CD4-positive, alpha-beta T cell treated with Interleukin-6 for 4 hours (primary cell): ENCODE measurements at places on chromosomes 13 and 19.
A peak's percentile ranks its signal among the peaks of the same experiment; 100 is the strongest.

GRCh38 chr13:60329221-60329923 lies 67.6 kb upstream of the TDRD3 start:
- DNase-seq = peak; percentile 4

GRCh38 chr13:106566641-106567473 lies 1.1 kb downstream of the ARGLU1 start:
- DNase-seq = peak; percentile 46

GRCh38 chr13:18944501-18945068 lies 237.0 kb downstream of the TUBA3C start:
- DNase-seq = no peak

GRCh38 chr19:34316741-34317301 lies 48.2 kb upstream of the GPI start:
- peak; percentile 21 for DNase-seq

- DNase-seq = no peak
Observed at GRCh38 chr19:48755084-48755641, at the start of gene FGF21. TSS of gene FGF21 (plus strand) at chr19:48755524. CDS start at chr19:48756237, 713 bp downstream.

- peak; percentile 22 for DNase-seq
Observed at GRCh38 chr13:110683203-110683883, 22.6 kb downstream of the CARS2 start.

DNA sequence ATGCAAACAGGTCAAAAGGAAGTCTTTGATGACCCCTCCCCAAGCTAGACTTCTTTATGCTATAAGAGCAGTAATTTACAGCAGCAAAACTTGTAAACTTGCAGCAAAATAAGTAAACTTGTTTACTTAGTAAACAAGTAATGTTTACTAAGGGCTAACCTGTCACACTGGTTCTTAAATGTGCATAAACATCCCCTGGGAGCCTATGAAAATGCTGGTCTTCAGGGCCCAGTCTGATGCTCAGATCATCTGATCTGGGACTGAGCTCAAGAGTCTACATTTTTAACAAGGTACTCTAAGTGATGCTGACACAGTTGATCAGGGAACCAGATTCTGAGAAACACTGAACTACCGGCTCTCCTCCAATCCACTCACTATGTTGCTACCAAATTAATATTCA lies 53.4 kb downstream of the MTMR6 start:
- no peak for DNase-seq

DNA sequence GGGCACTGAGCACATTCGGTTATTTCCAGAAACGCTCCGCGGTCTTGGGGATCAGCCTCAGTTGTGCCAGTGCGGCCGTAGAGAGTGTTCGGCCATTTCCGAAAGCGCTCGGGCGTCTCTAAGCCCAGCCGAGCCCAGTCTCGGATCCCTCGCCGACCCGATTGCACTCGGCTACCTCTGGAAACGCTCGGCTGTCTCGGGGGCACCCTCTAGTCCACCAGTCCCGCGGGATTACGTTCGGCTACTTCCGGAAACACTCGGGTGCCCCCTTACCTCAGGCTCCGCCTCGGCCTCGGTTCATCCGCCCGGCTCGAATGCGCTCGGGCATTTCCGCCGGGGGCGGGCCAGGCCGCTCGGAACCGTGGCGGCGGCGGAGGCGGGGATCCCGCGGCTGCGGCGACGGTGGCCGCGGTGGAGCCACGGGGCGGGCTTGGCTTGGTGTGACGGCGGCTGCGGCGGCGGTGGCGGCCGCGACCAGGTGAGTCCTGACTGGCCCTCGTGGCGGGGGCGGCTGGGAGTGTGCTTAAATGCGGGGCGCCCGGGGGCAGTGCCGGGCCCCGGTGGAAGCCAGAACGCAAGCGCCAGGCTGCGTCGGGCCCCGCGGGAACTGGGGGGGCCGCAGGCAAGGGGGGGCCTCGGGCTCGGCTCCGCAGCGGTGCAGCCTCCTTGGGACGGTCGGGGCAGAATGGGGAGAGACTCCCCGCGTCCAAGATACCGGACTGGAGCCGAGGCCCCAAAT lies at the start of gene PIK3R2:
Gene PIK3R2 (plus strand): TSS at position 347 of the 739 bp plus-strand sequence. CDS start 2,717 bp downstream, outside the sequence.
- peak; percentile 99 for DNase-seq

DNA sequence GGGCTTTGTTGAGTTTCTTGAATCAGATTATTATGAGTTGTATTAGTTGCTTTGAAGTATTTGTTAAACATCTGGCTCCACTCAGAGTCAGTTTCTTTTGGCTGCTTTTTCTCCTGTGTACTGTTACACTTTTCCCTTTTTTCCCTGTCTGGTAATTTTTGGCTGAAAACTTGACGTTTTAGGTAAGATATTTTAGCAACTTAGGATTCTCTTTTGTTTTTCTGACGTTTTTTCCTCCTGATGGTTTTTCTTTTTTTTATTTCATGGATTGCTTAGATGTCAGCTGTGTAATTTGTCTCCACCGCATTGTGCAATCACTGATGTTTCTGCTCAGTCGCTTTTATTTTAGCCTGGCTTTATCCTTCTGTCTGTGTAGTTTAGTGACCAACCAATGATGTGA lies 20.7 kb downstream of the RFC3 start:
- no peak for DNase-seq

DNA sequence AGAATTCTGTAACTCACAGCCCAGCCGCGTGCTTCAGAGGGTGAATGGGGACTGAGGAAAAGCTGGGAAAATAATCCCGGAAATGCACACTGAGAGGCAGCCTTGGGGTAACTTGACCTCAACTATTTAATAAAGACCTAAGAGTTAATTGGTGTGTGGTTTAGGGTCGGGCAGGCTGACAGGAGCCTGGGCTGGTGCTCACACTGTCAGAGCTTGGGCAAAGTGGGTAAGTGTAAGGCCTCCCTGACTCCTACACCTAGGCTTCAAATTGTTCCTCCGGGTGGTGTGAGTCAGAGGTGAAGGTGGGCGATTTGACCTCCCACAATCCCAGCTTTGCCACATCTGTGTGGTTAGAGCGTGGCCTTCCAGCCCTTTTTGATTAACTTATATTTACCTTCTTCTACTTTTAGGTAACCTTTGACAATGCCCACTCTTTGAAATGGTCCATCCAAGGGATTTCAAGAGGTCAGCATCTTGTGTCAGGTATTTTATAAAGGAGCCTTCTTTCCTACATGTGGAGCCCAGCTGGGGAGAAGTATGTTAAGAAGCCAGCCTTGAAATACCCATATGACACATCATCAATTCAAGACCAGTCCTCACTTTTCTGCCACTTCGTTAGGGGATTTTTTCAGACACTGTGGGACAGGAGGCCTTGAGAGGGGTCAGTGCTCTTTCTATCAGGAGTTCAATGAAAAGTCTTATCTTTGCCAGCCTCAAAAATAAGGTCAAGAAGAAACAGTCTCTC lies 114.2 kb downstream of the NUFIP1 start:
- DNase-seq = no peak

GRCh38 chr19:18663940-18664530 lies 19.4 kb upstream of the CRTC1 start:
- peak; percentile 49 for DNase-seq

DNA sequence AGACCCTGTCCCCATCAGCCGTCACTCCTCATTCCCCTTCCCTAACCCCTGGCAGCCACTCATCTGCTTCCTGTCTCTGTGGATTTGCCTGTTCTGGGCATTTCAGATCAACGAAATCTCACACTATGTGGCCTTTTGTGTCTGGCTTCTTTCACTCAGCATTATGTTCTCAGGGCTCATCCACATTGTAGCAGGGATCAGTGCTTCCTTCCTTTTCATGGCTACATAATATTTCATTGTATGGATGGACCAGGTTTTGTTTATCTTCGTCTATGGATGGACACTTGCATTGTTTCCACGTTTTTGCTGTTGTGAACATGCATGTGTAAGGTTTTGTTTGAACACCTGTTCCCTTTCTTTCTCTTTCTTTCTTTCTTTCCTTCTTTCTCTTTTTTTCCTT lies 41.3 kb downstream of the NWD1 start:
- no peak for DNase-seq

GRCh38 chr13:113876346-113877148 lies 12.7 kb upstream of the GAS6 start:
- no peak for DNase-seq

- DNase-seq = peak; percentile 27
Observed at GRCh38 chr19:43564800-43565199, 10.5 kb downstream of the XRCC1 start.

GRCh38 chr13:113589961-113590339 lies 5.4 kb downstream of the TFDP1 start:
- no peak for DNase-seq

DNA sequence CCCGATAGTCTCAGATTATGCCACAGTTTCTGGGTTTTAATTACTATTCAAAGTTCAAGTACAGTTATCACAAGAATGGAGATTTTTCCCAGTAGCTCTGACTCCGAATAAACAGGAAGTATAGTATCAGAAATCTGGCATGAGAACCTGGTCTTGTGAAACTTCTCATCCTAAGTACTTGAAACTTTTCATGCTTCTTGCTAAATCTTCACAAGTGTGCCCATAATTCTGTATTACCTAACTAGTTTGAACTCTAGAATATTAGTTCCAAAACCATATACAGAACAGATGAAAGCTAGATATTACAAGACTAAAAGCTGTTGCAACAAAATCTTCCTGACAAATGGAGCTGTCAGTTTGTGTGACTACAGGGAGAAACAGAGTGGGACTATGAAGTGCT lies 70.5 kb upstream of the CSNK1A1L start:
- no peak for DNase-seq

GRCh38 chr13:37869506-37869755 lies 141 bp downstream of the TRPC4 start:
- no peak for DNase-seq

DNA sequence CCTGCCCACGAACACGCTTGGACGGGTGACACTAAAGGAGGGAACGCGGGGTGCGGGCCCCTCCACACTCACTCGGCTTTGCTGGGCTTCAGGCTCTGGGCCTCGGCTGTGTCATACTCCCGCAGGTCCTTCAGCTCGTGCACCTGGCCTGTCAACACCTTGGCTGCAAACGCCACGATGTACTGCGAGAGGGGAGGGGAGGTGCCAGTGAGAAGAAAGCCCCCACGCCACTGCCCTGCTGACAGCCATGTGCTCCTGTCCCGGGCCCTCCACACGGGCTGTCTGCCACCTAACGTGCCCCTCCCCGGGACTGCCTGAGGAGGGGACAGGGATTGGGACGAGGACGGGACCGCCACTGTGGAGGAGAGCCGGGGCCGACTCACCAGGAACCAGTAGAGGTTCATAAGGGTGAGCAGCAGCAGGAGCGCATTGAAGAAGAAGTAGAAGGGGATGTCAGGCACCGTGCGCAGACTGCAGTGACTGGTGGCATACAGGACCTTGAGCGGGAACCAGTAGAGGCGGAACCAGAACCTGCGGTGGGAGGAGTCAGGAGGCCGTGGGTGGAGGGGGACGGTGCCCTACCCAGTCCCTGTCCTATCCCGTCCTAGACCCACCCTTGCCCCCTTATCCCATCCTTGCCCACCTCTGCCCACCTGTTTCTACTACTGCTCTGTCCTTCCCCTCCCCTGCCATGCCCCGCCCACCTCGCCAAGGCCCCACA lies 16.9 kb downstream of the CERS1 start:
- DNase-seq = no peak

- no peak for DNase-seq
Observed at GRCh38 chr13:101272886-101273285, 143.4 kb downstream of the NALCN start.

- no peak for DNase-seq
Observed at GRCh38 chr19:31610018-31610417, 260.8 kb upstream of the TSHZ3 start.

DNA sequence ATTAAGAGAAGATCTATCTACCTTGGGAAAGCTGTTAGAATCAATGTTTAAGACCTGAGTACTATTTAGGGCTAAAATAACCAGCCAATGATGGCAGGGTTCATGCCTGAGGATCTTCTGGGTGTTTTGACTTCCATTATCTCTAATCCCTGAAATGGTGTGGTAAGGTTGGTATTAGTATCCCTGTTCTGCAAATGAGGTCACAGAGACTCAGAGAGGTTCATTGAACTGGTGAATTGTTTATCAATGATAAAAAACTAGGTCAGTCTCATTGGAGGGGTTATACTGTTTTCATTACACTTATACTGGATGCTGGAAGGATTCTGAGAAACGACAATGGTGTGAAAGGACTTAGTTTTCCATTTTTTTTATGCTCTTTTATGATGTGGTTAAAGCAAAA lies 264.8 kb downstream of the KLF5 start:
- no peak for DNase-seq

GRCh38 chr13:20232556-20233277 lies 598 bp upstream of the GJB6 start:
- DNase-seq = no peak

DNA sequence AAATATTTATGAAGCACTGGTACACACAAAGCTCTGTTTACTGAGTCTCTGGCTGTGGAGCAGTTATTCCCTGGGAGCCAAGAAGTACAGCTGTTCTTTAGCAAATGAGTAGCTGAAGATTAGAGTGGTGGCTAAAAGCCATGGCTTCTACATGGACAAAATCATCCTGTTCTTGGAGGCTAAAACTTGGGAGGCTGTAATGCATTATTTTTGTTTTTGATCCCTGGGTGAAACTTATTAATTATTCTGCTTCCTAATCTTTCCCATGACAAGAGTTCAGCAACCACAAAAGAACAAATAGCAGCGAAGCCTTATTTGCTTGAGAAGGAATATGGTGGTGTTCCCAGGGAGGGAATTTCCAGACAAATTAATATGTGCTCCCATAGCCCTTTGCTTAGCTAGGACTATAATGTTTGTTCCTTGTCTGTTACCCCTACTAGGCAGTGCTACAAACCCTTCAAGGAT lies 109.5 kb downstream of the DCT start:
- DNase-seq = no peak

DNA sequence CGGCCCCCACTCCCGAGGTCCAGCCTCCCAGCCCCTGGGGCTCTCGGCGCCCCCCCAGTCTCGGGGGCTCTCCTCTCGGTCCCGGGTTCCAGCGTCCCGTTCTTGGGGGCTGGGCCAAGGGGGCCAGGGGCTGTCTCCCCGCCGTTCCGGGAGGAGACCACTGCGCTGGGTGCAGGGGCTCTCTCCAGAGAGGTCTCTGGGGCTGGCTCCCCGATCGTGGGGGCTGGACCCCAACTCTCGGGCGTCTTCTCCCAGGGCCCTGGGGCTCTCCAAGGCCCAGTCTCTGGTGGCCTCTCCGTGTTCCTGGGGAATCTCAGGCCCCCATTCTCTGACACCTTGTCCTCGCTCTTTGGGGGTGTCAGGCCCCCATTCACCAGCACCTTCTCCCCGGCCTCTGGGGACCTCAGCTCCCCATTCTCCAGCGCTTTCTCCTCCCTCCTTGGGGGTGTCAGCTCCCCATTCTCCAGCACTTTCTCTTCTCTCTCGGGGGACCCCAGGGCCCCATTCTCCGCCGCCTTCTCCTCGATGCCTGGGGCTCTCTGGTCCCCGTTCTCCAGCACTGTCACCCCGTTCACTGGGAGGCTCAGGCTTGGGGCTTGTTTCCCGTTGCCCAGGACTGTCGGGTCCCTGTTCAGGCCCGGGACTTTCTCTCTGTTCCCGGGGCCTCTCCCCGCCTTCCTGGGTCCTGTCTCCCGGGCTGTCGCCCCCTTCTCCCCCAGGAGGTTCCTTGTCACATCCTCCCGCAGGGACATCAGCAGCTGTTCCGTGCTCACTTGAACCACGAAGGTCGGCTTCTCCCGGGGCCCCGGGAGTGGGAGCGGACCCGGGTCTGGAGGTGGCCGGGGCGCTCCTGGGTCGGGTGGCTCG lies 13.7 kb downstream of the LMTK3 start:
- DNase-seq = no peak
